ENCODE measurements at places on chromosomes 3 and 15.

GRCh38 chr3:38147421-38147820 lies 9.0 kb downstream of the MYD88 start:
- DNase-seq, result no peak

DNA sequence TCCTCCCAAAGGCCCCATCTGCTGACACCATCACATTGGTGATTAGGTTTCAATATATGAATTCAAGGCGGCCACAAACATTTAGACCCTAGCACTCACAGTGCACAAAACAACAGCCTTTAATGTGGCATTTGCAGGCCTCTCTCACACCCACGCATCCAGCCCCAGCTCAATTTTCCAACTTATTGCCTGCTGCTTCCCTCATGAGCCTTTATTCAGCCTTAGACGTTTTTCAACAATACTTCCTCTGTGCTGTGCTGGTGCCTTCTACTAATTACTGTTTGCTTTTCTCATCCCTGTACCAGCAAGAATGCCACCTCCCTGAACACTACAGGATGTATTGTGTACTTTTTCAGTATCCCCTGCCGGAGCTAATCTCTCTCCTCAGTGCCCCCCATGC lies 334.6 kb downstream of the GABRB3 start:
- DNase-seq, result no peak

DNA sequence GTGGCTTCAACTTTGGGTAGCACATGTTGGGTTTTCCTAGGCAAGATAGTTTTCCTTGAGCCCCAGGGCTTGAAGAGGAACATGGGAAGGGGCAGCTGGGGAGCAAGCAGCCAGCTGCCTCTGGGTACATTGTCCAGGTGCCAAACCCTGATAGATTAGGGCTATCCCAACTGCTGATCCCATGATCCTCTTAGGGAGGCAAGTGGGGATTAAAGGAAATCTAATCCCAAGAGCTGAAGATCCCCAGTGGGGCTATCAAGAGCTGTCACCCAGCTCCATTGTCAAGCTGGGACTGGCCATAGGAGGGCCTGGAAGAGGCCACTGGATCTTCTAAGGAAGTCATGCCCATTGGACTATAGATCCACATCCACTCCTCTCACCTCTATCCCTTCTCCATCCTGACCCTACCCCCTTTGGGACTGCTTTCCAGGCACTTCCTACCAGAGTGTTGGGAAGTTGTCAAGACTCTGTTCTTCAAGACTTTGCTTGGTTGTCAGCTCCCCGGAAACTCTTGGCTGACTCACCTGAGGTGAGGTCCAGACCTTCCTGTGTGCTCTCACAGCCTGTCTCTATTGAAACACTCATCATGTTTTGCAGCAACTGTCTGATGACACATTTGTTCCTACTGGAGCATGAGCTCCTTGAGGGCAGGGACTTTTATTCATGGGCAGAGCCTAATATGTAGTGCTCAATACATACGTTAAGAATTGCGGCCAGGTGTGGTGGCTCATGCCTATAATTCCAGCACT lies 5.9 kb downstream of the CAMK2N2 start:
- DNase-seq, result no peak

DNA sequence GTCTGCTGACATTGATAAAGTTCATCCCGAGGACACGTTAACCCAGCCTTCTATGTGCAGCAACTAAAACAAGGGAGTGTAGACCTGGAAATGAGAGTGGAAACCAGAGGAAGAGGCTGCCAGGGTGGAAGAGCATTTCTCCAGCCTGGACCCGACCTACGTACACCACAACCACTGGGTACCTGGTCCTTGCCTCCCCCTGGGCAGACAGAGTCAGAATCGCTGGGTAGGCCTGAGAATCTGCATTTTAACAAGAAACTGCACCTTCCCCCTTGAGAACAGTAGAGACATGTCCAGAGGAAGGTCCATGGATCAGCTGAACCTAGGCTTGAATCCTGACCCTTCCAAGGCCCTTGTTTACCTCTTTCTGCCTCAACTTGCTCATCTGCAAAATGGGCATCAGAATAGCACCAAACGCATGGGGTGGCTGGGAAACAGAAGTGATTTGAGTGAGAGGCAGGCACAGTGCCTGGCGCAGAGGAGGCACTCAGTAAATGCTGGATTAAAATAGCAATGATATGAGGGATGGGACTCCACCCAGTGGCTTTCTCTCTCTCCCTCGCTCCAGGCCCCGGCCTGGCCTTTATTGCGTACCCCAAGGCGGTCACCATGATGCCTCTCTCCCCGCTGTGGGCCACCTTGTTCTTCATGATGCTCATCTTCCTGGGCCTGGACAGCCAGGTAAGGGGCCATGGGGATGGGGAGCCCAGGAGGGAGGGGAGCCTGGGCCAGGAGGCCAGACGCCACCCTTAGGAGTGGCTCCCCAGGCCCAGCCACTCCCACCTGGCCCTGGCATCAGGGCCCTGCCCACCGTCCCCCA lies 66.9 kb upstream of the SLC6A1 start:
- no peak for DNase-seq

- DNase-seq, result no peak
These were observed 115.7 kb downstream of the SNRPN start for GRCh38 chr15:25070353-25070963.

DNA sequence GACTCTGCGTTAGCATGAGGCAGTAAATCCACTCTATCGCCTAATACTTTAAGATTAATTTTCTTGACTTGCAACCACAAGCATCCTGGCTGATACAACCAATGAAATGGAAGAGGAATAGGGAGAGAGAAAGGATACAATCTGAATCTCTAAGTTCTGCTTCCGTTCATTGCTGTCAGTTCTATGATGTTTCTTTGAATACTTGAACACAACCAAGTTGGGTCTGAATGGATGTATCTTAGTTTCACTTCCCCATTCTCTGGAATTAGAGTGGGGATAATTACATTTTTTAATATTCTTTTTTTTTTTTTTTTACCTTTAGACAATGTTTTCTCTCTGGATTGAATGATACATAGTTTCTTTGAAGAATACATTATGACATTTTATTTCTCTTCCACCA lies 22.9 kb downstream of the PDE8A start:
- DNase-seq, result no peak

DNA sequence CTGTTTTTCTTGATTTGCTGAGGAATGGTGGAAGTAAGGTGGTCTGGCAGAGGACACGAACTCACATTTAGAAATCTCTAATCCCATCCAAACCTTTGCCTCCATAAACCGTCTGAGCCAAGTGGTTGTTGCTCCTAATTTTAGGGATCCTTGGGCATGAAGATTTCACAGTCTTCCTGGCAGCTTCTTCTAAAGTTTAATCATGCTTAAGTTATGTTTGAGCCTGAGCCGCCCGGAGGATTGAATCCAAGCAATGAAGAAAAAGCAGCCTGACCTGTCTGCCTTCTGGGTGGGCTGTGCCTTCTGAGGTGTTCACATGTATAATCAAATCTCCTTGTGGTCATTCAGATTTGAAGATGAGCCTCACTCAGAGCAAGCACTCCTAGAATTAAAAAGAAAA lies 249.0 kb downstream of the CD47 start:
- DNase-seq, result no peak

GRCh38 chr15:28994142-28994830 lies 108.5 kb downstream of the APBA2 start:
- no peak for DNase-seq

GRCh38 chr3:42804831-42805132 lies 492 bp upstream of the HIGD1A start:
- no peak for DNase-seq

DNA sequence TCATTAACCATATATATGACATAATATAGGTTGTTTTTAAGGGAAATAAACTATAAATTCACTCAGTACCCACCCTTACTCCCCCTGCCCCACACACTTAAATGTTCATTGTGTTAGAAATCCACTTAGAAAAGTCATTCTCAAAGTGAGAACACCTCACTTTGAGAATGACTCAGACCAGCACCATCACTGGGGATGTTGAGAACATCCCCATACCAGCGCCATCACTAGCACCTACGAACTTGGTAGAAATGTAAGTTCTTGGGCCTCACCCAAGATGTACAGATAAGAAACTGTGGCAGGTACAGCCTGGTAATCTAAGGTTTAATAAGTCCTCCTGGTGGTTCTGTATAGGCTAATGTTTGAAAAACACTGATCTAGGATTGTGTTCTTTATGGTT lies 362.6 kb downstream of the LPP start:
- no peak for DNase-seq

- DNase-seq, result peak; percentile 76
These were observed 9.4 kb upstream of the CMSS1 start for GRCh38 chr3:99808163-99808794.

GRCh38 chr3:64232821-64233220 lies 7.6 kb upstream of the PRICKLE2 start:
- DNase-seq, result no peak

- DNase-seq, result no peak
These were observed 18.1 kb downstream of the SNTN start for GRCh38 chr3:63670544-63670943.

DNA sequence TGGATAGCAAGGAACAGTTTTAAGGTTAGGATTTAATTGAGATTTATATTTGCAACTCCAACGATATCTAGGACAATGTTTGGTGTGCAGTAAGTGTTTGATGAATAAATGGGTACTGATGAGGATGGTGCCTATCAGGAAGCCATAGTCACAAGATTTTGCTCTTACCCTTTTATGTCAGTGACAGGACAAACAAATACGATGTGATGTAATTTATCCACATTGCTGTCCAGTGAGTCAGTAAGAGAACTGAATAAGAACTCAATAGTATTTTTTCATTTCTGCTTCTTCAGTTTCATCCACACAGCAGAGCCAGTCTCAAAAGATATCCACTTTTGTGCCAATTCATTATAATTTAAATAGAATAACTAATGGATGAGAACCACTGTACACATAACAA lies 18.5 kb downstream of the C3orf85 start:
- peak; percentile 60 for DNase-seq

DNA sequence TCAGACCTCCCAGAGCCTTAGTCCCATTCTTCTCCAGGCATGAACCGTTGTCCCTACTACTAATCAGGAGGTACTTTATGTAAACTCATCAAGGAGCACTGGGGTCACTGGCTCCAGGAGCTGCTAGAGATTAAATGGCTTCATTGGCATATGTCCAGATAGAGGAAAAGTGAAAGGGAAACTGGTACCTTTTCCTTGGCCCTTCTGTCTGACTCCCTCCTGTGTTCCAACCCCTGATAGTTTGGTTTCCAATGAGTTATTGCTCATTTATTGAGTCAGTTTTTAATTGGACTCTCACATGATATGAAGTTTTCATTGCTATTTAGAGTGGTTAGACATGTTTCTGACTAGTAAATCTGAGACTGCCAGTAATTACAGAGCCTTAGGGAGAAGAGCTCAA lies 130.5 kb upstream of the BFSP2 start:
- no peak for DNase-seq

- no peak for DNase-seq
These were observed 50.4 kb upstream of the IGSF11 start for GRCh38 chr3:119085070-119085439.

DNA sequence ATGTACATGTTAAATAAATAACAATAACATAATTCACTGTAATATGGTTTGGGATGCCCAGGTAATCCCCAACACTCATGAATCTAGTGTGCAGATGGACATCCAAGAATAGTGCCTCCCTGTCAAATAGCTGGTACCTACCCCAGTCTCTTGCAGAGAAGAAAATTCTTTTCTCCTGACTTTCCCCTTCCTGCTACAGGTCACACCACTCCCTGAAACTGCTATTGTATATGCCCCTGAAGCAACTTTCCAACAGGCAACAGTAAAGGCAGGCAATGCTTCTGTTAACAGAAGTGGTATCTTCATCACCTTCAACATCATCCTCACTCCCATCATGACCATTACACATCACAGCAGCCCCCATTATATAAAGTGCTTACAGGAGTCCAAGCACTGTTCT lies 431.6 kb downstream of the MAGI1 start:
- peak; percentile 9 for DNase-seq

GRCh38 chr15:38212729-38213351 lies 39.8 kb upstream of the SPRED1 start:
- no peak for DNase-seq

DNA sequence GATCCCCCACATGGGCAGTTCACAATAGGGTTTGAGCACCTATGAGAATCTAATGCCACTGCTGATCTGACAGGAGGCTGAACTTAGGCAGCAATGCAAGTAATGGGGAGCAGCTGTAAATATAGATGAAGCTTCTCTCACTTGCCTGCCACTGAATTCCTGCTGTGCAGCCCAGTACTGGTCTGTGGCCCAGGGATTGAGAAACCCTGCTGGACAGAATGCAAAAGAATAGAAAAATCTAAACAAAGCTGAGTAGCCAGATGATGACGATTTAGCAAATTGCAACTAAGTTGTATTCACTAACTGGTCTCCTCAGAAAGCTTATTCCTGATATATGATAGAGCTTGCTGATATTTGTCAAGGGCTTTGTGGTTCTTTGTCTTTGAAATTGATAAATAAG lies 34.3 kb upstream of the APH1B start:
- no peak for DNase-seq

GRCh38 chr3:177538750-177539730 lies 341.8 kb upstream of the TBL1XR1 start:
- DNase-seq, result no peak

DNA sequence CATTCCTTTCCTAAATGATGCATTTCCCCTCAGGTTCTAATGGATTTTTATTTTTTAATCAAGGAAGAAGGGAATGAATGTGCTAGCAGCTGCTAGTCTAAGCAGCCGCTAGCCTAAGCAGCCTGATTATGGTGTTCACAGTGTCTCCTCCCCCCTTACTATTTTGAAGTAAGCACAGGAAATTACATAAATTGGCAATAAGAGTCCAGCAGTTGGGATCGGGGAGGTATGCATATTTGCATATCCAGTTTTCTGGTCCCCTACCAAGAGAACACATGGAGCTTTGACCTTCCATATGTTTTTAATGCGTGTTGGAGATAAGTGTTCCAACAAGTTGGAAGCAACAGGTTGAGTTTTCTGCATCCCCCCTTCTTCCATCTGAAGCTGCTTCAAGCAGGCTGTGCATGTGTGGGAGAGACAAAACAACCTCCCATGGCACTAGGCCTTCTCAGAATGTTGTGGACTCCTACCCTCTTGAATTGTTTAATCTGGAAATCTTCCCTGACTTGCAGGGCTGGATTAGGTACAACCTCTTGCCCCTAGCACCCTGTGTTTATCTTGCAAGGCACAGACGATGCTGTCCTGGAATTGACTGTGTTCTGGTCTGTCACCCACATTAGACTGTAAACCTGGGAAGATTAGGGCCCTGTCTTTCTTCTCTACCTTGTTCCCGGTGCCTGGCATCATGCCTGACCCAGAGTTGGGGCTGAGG lies 124.8 kb upstream of the LRIG1 start:
- DNase-seq, result no peak

DNA sequence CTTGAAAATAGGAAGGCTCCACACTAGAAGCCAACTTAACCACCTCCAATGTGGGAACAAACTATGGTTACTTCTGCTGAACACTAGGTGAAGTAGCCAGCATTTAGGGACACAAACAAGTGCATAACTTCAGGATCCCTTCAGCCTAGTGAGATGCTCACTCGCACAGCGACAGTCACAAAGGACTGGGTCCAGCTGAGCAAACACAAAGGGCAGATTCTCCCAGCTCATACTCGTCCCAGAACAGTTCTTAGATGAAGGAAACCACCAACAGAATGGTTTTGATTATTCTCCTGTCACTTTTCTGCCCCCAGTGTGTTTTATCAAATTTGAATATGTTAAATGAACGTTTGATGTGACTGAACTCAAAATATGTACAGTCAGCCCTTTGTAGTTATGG lies 201.6 kb downstream of the KCNAB1 start:
- no peak for DNase-seq

GRCh38 chr3:129553719-129554118 lies 10.7 kb downstream of the H1-8 start:
- no peak for DNase-seq

GRCh38 chr3:132265488-132265887 lies 51.7 kb upstream of the ACP3 start:
- DNase-seq, result no peak
